ENCODE measurements at places on chromosomes 4 and X. TPM values are rescaled to one million over a fixed set of nuclear protein-coding genes. Genes with fewer than 3 reads are reported as not detected.
A peak's percentile ranks its signal among the peaks of the same experiment; 100 is the strongest.

Gene GPR101
- not detected for total RNA-seq

Gene PAGE5
- not detected for total RNA-seq

Gene SSX4
- not detected for total RNA-seq

Gene CACNA1F
- total RNA-seq, result 0.09 TPM

Gene CORIN
- 0.46 TPM for total RNA-seq

Gene SHROOM3
- 16.3 TPM for total RNA-seq

Gene XAGE5
- total RNA-seq, result not detected

Gene ZFP92
- total RNA-seq, result 0.09 TPM

DNA sequence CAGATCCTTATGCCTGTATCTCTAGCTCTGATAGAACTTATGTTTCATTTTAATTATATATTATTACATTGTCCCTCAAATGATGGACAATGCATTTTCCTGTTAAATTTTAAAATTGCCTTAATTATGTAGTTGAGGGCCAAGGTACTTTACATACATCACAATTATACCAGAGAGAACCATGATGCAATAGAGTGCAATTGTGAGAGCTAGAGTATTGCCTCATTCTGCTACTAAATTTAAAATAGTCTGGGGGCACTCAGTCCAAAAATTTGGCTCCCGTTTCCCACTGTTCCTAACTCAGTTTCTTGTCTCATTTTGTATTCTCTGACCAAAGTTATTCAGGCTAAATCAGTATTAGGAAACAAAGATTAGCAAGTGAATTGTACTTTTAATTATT is 378.5 kb upstream of the ZFP42 start:
- no peak for DNase-seq

DNA sequence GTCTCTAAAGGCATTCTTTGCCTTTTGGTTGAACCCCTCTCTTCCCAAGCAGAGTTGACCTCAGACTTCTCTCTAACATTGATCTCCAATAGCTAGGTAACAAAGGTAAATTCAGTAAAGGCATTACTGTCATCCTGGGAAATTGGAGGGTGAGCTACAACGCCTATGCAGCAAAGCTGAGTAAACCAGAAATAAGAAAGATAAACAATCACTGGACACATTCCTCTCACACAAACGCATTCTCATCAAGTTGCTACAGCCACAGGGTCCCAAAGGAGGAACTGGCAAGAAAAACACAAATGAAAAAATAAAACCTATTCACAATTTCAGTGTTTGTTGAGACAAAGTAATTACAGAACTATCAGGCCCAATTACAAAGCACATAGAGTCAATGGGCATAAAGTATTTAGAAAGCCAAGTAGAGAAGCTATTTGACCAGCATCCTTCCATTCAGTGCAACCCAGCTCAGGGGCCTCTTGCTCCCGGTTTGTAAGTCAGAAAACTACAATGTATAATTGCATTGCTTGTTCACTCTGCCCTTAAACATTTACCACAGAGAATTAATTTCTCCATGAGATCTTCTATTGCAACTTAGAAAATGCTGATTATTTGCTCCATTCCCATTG is 967.7 kb downstream of the PCDH7 start:
- DNase-seq, result no peak

GRCh38 chrX:20089845-20090244 is 26.9 kb downstream of the MAP7D2 start:
- DNase-seq, result no peak

DNA sequence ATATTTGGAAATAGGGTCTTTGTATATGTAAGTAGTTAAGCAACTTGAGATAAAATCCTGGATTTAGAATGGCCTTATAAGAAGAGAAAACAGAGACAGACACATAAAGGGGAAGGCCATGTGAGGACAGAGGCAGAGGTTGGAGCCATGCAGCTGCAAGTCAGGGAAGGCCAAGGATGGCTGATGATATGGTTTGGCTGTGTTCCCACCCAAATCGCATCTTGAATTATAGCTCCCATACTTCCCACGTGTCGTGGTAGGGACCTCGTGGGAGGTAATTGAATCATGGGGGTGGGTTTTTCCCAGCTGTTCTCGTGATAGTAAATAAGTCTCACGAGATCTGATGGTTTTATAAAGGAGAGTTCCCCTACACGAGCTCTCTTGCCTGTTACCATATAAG is 76.3 kb downstream of the STK32B start:
- no peak for DNase-seq

GRCh38 chr4:176708771-176709311 is 83.9 kb downstream of the VEGFC start:
- DNase-seq, result no peak

DNA sequence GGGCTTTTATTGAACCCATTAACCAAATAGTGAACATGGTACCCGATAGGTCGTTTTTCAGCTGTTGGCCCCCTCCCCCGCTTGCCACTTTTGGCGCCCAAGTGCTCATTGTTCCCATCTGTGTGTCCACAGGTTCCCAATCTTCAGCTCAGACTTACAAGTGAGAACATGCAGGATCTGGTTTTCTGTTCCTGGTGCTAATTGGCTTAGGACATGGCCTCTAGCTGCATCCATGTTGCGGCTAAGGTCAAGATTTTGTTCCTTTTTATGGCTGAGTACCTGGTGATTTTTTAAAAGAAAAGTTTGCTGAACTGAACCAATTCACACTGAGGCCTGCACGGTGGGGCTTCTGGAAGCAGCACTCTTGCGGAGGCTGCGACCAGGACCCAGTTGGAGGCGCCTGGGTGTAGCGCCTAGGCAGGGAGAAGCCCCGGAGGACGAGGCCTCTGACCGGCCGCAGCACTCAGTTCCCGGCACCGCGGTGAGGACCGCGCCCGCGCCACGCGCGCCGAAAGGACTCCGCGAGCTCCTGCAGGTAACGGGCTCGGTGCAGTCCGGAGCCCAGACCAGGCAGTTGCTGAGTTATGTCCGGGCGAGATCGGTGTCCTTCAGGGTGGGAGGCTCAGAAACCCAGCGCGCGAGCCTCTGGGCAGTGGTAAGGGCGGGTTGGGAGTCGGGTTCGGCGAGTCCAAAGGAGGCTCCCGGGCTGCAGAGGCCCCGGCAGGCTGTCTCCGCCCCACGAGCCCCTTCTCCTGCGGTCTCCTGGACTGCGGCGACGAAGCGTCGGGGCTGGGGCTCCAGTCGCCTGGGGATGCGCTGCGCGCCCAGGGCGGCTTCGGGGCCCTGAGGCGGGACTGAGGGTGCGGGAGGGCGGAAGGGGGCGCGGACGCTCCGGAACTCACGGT is 15.8 kb upstream of the SLC25A4 start:
- DNase-seq, result no peak

GRCh38 chr4:100079264-100079663 is 111.0 kb downstream of the DDIT4L start:
- DNase-seq, result no peak

- DNase-seq, result no peak
These were observed 19.6 kb upstream of the SOD3 start for GRCh38 chr4:24775750-24776149.

- no peak for DNase-seq
These were observed 31.8 kb downstream of the ANXA10 start for GRCh38 chr4:168124008-168124641.

DNA sequence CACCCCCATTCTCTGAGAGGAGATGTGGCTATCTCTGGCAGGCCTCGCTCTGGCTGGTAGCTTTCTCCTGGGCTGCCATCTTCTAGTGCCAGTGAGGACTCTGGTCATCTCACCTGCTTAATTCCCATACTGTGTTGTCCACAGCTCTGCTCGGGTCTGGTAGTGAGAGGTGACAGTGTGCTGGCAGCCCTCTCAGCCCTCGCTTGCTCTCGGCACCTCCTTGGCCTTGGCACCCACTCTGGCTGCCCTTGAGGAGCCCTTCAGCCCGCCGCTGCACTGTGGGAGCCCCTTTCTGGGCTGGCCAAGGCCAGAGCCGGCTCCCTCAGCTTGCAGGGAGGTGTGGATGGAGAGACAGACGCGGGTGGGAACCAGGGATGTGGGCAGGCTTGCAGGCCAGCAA is 52.7 kb downstream of the CPLX1 start:
- no peak for DNase-seq

- DNase-seq, result no peak
These were observed 43.6 kb upstream of the GRIA3 start for GRCh38 chrX:123140454-123140853.

DNA sequence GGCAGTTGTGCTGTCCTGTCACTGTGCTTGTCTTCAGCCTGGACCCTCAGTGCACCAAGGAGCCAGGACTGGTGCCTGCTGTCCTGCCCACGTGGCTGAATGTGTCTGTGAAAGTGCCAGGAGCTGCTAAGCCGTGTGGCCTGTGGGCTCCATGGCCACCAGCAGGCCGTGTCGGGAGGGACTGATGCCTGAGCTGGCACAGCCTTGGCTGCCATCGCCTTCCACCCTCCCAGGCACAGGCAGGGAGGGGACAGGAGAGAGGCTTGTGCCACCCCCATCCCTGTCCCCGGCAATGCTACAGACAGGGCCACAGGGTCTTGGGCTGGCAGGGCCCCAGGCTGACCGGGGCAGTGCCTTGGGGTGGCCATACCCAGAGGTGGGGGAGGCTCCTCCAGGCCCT is 24.8 kb downstream of the DOK7 start:
- DNase-seq, result no peak

GRCh38 chr4:87863486-87863885 is 30.7 kb downstream of the MEPE start:
- DNase-seq, result no peak

DNA sequence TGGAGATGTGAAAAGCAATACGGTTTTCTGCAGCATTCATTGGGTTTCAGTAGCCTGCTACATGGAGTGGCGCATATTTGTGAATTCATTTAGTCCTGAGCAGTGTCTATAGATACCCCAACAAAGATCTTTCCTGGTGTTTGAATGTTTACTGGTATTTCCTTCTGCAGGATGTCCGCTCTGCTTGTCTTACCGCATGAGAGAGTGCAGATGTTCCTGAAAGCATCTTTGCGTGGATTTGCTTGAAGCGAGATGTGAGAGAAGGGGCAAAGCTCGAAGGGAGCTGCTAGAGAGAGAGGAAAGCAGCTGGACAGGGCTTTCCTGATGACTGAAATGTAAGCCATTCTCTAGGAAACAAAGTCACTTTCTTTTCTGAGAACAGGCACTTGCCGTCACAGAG is 40.9 kb upstream of the GYPA start:
- no peak for DNase-seq

DNA sequence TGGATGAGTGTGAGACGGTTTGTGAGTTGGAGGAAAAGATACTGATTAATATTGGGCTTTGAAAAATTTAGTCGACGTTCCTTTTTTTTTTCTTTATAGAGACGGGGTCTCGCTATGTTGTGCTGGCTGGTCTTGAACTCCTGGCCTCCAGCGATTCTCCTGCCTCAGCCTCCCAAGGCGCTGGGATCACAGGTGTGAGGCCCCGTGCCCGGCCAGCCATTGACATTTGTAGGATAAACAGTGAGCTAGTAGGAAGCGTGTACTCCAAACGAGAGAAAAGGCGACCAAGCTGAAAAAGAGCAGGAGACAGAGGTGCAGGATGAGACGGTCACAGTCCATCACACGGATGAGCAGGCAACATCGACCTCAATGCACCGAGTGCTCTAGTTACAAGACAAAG is 19.4 kb downstream of the PPP2R3B start:
- DNase-seq, result no peak

DNA sequence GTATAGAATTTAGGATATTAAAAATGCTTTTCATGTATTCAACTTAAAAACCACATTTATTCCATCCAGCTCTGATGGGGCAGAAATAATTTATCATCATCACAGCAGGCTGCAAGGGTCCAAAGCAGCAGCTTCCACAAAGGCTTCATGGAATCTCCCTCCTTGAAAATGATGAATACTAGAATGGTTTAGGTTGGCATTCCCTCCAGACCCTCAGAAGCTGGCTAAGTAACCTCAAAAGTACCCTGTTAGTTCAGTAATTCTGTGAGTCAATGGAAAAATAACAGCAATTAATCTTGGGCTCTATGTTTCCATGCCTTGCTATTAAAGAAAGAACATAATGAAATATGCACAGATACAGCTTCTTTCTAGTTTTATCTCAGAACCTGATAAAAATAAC is 594.9 kb upstream of the DIPK2B start:
- DNase-seq, result no peak

DNA sequence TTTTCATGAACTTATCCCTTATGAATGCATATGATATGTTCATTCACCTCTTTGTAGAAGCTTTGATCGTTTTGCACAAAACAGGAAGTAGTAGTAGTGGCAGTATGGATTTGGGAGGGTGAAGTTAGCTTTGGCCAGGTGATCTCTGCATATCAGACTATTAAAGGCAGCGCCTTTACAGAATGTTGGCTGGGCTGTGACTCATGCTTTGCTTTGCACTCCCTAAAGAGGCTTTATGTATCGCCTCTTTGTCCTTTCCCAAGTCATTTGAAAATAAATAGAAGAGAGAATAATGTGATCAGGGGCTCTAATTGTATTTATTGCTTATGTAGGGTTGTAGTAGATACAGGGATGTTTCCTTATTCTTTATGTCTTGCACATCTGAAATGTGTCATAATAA is 50.4 kb downstream of the SHROOM3 start:
- no peak for DNase-seq

DNA sequence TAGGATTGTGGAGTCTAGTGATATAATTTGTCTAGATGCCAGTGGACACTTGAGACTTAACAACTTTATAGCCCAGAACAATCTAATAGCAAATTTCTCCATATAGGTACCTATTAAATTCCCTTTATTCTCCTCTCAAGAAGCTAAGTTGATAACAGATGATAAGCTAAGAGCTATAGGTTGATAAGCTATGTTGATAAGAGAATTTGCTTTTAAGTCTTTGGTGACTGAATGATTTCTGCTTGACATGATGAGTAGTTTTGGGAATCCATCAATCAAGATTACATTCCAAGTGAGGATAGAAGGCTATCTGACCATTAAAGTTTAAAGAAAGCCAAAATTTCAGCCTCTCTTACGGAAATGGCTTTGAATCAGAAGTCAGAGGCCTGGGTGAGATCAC is 131.6 kb downstream of the EMCN start:
- DNase-seq, result no peak

DNA sequence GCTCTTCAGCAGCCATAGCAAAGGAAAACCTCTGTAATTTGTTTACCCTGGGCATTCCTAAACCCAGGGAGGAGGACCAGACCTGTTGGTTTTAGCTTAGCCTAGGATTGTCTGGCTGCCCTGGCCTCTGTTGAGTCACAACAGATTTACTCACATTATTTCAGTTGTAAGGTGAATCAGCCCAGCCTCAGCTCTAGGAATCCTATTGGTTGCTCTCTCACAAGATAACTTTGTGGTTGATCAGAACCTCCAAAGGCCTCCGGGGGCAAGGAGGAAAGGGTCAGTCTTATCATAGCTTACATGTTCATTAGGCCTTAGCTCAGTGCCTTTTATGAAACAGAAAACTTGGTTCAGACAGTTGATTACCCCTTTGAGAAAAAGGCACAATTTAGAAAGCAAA is 41.0 kb downstream of the PDK3 start:
- peak; percentile 59 for DNase-seq

DNA sequence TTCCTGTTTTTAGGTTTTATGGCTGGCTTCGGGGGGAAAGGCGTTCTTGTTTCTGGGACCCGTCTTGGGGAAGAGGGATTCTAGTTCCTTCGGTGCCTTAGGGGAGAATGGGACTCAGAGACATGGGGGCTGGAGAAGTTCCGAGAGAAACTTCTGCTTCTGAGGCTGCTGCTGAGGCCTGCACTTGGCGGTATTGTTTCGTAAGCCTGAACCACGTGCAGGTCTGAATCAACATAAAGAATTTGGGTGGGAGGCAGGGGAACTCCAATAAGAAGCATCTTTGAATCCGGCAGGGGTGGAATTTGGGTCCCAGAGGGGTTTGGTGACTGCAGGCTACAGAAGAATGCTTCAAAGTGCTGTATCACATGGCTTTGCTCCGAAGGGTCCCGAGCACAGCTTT is 15.1 kb downstream of the XG start:
- DNase-seq, result no peak

Data from Caco-2 (cell line).